NCI-H460 (cell line): ENCODE measurements at places on chromosomes 11 and 22.

DNA sequence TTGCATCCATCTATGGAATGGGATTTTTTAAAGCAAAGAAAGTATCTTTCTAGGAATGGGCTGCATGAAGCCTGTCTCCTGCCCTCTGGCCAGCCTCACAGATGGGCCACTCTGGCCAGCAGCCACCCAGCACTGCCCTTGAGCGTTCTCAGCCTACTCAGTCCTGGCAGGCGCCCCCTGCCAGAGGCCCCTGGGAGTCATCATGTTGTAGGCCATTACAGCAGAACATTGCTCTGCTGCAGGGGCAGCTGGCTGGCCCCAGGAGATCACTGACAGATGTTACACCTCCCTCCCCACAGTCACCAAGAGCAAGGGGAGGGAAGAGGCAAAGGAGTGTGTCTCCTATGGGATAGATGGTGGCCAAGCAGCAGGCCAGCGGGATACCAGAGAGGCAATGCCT, 363.7 kb downstream of the NXPE2 start:
- no peak for DNase-seq

GRCh38 chr11:72245263-72245816, 1.4 kb upstream of the PHOX2A start:
- DNase-seq, result no peak

GRCh38 chr11:7523416-7524210, 9.8 kb downstream of the PPFIBP2 start:
- DNase-seq, result no peak

DNA sequence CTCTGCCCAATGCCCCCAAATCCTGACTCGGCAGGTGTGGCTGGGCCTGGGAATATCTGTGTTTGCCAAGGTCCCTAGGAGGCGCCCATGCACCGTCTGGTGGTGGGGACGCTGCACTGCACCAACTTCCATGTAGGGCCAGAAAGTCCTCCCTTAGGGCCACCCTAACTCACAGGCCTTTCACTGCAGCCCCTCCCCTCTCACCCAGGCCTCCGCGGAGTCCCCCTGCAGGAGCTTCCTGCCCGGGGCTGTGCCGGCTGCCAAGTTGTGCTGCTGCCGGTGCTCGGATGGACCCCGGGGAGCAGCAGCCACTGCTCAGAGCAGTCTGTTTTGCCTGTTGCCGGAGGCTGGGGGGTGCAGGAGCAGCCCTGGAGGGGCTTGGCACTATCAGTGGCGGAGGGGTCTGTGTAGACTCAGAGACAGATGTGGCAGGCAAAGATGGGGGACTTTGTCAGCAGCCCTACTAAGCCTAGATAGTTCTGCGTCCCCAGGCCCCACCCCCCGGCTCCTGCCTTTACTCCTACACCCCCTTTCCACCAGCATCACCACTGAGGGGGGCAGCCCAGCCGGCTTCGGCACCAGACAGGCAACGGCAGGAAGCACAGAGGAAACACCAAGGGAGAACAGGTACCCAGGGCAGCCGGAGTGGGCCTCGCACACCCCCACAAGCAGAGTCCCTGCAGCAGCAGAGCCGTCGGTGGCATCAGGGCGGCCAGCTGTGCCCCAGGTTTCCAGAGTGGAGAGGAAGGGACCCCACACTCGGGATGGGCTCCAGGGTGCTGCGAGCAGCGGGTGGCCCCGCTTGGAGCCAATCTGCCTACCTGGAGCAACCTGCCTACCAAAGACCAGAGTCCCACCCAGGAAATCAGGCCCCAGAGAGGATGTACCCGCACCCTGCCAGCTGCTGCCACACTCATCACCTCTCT, 124.3 kb downstream of the TRIM29 start:
- DNase-seq, result no peak

GRCh38 chr11:2975594-2975993, 16.5 kb downstream of the NAP1L4 start:
- DNase-seq, result peak; percentile 43

DNA sequence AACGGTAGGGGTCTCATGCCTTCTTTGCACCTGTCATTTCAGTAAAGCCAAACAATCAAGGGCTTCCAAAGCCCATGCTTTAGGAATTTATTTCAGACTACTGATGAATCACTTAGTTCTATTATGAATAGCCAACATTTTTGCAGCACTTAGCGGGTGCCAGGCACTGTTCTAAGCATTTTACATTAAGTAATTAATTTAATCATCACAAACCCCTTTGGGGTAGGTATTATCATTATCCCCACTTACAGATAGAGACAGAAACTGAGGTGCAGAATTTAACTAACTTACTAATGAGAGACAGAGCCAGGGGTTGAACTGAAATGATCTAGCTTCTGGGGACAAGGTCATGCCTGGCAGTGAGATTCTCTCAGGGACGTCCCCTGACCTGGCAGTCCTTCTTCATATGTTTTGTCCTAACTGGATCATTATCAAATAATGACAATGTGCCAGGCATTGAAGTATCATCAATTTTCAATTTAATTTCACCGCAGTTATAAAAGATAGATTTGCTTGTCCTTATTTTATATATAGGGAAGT, 31.7 kb upstream of the NAV2 start:
- no peak for DNase-seq

- no peak for DNase-seq
Measured at GRCh38 chr11:78213526-78214330, 25.0 kb downstream of the USP35 start.
